T-cell (primary cell): ENCODE measurements at places on chromosomes 12 and 14. TPM values are rescaled to one million over a fixed set of nuclear protein-coding genes. Genes with fewer than 3 reads are reported as not detected.

AMN gene
- total RNA-seq: 8.3 TPM

OTOGL gene
- not detected for total RNA-seq

CACNA1C gene
- total RNA-seq: 0.25 TPM

PMCH gene
- total RNA-seq: 1.6 TPM
